Stimulated activated CD4-positive, alpha-beta T cell treated with anti-CD3 and anti-CD28 coated beads, Interleukin-4, amount 100 ng/mL, for 4 hours (primary cell): ENCODE measurements at places on chromosomes 16 and 17.

GRCh38 chr17:82273327-82274133 is at the start of gene CSNK1D:
CSNK1D (minus strand) TSS chr17:82273700; CDS start chr17:82273381, 319 bp downstream.
- DNase-seq = peak; percentile 95

GRCh38 chr16:89089120-89089519 is 4.5 kb upstream of the ACSF3 start:
- DNase-seq = no peak

- DNase-seq = no peak
Measured at GRCh38 chr16:66211651-66212050, 154.8 kb upstream of the CDH5 start.

DNA sequence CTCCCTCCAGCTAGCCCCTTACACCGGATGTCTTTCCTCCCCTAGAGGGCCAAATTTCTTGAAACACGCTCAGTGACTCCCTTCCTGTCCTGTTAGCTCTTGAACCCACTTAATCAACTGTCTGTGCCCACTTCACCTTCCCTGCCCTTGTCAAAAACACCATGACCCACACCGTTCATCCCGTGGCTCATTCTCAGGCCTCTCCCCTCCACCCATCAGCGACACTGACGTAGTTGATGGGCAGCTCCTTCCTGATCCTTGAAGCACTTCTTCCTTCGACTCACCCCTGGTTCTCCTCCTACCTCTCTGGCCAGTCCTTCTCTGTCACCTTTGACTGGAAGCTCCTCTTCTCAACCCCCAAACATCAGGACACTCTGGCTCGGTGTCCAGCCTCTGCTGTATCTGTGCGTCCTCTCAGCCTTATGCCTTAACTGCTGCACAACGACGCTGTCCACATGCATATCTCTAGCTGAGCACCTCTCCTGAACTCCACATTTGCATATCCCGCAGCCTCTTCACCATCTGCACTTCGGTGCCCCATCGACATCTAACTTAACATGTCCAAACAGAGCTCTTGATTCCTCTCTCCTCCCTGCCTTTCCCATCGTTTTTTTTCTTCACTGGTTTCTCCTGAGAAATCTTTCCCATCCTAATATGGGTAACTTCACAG is 39.3 kb upstream of the CCDC182 start:
- DNase-seq = no peak

DNA sequence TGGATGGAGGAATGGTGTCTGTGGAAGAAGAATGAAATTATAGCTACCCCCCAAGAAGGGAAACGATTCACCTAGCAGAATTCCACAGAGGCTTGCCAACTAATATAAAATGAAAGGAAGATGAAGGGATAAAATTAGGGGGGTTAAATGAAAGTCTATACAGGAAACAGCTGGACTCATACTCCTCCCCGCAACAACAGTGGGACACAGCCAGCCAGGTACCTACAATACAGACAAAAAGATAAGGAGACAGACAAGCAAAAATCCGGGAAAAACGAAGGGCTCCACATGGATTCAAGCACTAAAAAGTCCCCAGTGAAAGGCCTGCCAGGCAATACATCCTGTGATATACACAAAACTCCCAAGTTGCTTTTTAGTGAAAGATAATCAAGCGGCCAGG is 47.9 kb downstream of the CACNG1 start:
- no peak for DNase-seq

DNA sequence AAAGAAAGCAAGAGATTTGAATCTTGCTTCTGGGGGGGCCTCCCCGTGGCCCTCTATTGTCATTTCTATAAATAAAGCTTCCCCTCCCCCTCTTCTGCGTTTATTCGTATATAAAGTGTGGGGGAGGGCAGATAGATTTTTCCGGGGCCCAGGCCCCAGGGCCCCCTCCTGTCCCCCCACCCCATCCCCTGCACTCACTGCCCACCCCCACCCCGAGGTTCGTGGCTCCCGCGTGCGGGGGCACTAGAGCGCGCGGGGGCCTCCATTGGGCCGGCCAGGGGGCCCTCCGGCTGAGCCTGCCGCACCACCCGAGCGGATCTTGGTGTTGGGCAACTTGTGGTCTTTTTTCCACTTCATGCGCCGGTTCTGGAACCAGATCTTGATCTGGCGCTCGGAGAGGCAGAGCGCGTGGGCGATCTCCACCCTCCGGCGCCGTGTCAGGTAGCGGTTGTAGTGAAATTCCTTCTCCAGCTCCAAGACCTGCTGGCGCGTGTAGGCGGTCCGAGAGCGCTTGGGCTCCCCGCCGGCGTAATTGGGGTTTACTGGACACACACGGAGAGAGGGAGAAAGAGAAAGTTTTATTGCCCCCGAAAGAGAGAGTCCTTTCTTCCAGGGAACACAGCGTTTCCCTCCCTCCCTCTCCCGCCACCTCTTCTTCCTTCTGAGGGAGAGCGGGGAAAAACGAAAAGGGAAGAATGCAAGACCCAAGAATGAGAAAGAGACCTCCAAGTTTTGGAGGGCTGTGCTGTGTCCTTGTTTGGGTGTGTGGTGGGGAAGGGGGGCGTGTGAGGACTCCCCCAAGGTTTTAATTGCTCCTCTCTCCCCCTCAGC is 1.5 kb downstream of the HOXB4 start:
- no peak for DNase-seq

DNA sequence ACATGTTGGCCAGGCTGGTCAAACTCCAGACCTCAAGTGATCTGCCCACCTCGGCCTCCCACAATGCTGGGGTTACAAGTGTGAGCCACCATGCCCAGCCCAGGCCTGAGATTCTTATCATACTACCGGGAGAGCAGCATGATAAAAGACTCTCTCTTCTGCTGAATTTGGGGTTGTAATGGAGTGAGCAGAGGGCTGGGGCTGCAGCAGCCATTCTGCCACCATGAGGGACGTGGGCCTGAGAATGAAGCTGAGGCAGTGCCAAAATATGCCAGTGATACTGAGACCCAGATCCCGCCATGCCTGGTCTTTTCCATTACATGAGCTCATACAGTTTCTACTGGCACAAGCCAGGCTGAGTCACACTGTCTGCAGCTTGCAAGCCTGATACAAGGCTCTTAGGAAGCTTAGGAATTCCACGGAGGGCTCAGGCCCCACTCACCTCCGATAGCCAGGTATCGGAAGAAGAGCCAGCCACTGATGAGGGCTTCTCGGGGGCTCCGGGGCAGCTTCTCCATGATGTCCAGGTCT is 19.6 kb upstream of the P2RX1 start:
- DNase-seq = no peak

DNA sequence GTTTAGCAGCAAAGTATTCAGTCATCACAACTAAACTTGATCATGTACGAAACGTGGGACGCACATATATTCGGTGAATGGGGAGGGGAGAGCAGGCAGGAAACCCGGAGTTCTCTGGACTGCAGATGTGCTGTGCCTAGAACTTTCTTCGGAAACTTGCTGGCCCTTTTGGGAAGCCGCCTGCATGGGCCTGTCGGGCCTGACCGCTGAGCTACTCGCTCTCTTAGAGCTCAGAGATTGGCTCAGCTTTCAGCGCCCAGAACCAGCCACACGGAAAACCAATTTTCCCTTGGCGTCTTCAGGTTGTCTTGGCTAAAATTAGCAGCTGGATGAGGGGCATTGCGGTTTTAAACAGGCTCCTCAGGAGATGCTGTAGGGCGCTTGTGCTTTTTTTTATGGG is 38.1 kb downstream of the ZDHHC7 start:
- DNase-seq = no peak

DNA sequence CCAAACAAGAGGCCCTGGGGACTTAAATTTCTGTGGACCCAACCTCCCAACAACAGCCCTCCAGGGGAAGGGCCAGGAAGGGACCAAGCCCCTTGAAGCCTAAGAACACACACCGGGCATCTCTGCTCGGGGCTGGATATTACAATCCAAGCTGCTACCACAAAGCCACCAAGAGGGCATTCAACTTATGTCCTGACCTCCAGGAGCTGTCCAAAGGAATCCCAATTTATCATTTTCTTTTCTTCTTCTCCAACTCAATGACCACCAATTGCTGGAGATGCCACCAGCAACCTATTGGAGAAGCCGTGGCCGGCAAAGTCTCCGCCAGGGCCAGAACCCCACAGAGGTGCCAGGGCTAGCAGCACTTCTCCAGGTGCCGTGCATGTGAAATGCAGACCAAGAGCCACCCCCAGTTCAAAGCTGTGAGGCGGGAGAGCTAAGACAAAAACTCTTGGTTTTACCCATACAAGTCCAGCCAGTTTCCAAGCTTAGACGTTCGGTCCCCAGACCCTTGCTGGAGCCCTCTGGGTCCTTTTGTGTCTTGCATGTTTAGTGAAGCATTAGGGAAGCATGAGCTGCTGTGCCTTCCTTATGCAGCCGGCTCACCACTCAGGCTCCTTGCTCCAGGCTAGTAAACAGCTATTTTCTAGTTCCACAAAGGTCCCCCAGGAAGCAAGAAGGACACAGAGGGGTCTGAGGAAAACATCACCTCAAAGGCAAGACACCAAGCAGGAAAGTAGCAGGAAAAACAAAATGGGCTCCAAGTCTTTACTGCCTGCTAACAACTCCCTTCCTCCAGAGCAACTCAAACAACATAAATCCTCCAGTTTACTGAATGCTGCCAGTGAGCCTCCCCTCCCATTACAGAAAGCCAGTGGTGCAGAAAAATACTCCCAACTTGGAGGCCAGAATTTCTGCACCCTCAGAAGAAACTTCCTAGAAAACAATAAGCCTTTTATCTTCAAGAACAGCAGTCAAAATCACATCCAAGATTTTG is 3.2 kb downstream of the PITPNA start:
- DNase-seq = no peak

GRCh38 chr16:23423496-23424049 is 29.4 kb downstream of the COG7 start:
- DNase-seq = no peak

DNA sequence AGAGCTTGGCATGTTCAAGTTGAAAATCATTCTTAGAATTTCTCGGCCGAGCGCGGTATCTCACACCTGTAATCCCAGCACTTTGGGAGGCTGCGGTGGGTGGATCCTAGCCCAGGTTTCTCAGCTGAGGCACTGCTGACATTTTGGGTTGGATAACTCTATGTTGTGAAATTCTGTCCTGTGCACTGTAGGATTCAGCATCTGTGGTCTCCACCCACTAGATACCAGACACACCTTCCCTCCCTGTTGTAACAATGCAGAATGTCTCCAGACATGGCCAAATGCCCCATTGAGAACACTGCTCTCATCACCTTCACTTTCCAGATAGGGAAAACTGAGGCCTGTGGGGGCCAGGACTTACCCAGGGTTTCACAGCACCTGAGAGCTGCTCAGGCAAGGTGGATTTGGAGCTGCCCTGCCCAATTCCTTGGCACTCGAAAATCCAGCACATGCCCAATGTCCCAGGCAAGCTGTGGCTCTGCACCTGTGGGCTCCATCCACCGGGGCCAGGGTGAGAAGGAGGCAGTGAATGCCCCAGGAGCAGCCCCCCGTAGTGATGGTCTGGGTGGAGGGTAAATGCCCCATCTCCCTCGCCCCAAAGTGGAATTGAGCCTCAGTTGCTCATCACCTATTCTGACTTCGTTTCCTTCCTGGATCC is 20.2 kb upstream of the TVP23A start:
- no peak for DNase-seq

DNA sequence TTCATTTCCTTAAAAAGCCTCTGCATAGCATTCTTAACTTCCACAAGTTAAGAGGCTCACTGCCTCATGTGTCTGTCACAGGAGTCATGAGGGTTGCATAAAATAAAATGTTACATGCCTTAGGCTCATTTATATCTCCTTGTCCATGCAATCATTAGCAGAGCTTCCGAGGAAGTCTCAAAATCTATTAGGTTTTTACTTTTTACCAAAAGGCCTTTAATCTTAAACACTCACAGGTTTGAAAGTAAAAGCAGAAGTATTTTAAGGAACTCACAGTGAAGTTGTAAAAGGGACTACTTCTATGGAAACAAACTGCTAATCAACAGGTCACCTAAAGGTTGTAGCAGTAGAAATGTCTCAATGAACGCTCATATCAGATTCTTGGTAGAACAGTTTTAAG is 5.2 kb upstream of the ATP6V0A1 start:
- no peak for DNase-seq

GRCh38 chr16:82609140-82609539 is 17.6 kb upstream of the CDH13 start:
- no peak for DNase-seq

DNA sequence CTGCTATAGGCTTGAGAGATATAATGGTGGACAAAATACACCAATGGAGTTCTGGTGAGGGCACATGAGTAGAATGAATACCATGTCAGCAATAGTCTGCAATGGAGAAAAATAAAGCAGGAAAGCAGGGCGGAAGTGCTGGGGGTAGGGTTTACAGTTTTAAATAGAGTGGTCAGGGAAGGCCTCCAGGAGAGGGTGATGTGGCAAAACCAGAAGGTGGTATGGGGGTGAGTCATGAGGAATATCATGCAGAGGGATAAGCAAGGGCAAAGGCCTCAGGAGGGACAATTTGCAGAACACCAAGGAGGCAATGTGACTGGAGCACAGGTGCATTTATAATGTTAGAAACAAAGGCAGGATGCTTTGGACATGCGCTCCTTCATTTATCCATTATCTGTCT is 102.0 kb downstream of the ITFG1 start:
- no peak for DNase-seq

DNA sequence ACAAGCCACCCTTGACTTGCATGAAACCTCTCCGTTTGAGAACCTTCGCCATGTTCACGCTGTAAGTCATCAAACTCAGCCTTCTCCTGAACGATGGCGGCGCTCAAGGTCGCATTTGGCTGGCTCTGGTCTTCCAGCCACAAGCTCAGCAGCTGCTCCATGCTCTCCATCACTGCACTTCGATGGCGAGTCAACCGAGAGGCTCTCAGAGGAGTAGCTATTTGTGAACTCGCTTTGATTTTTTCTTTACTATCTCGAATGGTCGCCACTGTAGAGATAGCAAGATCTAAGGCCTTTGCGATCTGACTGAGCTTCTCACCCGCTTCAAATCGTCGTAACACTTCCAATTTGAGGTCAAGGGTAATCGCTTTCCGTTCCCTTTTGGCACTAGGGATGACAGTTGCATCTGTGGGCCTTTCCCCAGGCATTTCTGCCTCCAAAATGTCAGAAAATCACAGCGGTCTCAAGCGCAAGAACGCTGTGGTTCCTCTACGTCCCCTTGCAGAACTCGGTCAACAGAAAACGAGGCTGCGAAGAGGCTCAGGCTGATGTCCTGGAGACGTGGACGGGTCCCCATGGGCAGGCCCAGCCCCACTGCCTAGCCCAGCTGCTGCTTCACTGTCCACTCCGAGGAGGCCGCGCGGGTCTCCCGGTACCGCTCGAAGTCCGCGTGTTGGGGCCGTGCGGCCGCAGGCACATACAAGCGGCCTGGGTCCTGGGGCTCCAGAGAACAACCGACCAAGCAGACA is 23.1 kb downstream of the DEF8 start:
- no peak for DNase-seq

GRCh38 chr16:17416461-17417311 is 54.1 kb downstream of the XYLT1 start:
- peak; percentile 41 for DNase-seq
